ENCODE measurements at places on chromosomes 2 and 18.

DNA sequence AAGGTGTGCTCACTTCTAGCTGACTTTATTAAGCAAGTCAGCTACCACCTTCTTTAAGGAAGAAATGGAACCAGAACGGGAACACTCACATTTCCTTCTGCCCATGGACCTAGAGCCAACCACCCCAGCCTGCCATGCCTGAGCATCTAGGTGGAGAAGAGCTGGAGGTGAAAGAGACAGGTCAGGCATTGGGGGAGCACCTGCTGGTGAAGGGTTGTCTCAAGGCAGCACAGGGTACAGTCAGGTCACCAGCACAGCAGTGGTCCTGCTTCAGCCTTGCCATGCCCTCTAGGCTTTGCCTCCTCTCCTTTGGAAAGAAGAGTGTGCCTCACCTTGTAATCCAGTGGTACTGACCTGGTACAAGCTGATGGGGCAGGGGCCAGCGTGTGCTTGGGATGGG, 107.9 kb downstream of the KCNF1 start:
- no peak for DNase-seq

- DNase-seq: no peak
These were observed 690.7 kb downstream of the KCNJ3 start for GRCh38 chr2:155389224-155389623.

DNA sequence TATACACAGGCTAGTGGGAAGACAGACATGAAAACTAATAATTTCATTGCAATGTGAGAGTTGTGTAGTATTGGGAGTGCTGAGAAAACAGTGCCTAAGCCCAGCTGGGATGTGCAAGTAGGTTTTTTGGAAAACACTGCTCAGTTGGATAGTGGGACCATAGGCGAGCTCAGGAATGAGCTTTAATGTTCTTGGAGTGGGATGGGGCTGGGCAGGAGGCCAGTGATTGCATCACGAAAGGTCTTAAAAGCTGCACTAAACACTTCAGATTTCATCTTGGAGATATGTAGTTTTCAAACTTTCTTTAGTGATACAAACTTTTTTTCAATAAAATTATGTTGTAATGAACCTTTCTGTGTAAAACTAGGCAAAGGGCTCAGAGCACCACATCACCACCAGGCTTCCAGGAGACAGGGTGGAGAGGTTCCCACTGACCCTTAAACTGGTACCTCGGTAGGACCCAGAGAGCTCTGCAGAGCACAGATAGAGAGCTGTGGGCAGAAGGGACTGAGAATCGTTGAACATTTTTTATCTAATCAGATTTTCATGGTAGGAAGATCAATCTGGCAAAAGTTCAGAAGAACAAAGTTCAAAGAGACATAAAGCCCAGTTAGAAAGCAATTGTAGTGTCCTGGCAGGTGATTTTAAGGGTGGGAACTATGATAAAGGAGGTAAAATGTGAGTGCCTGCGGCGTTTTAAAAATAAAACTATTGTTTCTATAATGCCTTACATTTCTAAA, 176.2 kb downstream of the TRABD2A start:
- DNase-seq: no peak

GRCh38 chr2:172397148-172397834, 30.1 kb upstream of the ITGA6 start:
- DNase-seq: no peak

- no peak for DNase-seq
These were observed 55.2 kb downstream of the SOS1 start for GRCh38 chr2:39065616-39066015.

GRCh38 chr18:32317651-32318050, 127.8 kb downstream of the MEP1B start:
- DNase-seq: no peak

DNA sequence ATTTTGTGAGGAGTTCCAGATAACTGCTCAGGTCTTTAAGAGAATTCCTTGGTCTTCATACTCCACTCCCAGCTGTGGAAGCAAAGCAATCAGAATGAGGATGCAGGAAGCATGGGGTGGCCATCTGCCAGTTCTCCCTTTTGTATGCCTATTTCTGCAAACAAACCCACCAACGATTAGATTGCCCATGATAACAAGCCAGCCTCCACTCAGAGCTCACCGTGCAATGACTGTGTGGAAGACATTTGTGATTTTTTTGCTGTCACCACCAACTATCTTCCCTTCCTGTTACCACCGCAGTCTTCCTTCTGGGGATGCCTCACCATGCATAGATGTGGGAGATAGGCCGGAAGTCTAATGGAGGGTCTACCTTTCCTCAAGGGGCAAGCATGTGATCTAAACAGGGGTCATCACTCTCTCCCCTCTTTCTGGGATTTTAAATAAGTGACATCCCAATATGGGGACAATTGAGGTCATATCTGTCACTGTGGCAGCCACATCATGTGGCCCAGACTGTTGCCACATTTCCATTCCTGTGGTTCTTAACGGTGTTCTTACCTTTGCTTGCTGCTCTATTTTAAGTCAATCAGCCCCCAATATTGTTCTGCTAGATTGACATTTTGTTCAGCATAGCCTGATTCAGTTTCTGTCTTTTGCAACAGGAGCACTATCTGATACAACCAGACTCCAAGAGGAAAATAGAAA, 4.4 kb downstream of the AFF3 start:
- peak; percentile 31 for DNase-seq

- no peak for DNase-seq
These were observed 245.7 kb downstream of the TNS1 start for GRCh38 chr2:217757108-217757463.

DNA sequence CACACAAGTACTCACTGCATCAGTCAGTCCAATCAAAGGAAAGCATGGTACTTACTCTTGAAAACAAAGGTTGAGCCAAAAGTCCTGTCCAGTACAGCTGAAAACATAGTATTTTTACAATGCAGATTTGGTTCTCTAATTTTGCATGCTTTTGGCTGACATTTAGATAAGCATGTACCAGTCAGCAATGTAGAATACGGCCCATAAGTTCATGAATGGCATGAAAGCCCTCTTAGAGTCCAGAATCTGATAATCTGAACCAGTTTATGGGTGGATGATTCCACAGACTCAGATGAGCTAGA, 90.2 kb downstream of the CCBE1 start:
- no peak for DNase-seq

GRCh38 chr2:151576080-151576479, 158.2 kb downstream of the NEB start:
- peak; percentile 36 for DNase-seq

- DNase-seq: no peak
These were observed 139.2 kb upstream of the COL3A1 start for GRCh38 chr2:188835006-188835405.

- no peak for DNase-seq
These were observed 181.4 kb downstream of the OSR1 start for GRCh38 chr2:19176977-19177376.

GRCh38 chr2:137333386-137334165, 568.2 kb downstream of the THSD7B start:
- no peak for DNase-seq

- no peak for DNase-seq
These were observed 12.1 kb downstream of the TTL start for GRCh38 chr2:112493858-112494648.

GRCh38 chr2:186130748-186131641, 355.1 kb upstream of the ZC3H15 start:
- DNase-seq: no peak

- DNase-seq: no peak
These were observed 18.6 kb downstream of the ST6GAL2 start for GRCh38 chr2:106867196-106867953.

DNA sequence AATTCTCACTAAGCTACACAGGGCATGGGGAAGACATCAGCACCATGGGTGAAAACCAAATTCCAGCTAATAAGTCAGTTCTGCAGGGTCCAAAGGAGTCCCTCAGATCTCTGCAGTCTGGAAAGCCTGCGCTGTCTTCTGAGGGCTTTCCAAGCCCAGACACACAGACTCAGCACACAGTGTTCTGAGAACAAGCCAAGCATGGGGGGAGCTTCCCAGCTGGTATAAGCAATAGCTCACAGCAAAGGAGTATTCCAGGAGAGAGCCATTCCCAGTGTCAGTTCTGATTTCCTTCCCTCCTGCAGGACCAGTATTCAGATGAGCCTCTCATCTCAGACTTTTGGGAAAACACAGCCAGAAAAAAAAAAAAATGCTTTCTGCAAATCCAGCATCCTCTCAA, 370.8 kb downstream of the TNS1 start:
- no peak for DNase-seq

- DNase-seq: peak; percentile 49
These were observed 448.7 kb upstream of the TCF4 start for GRCh38 chr18:56036741-56037140.

DNA sequence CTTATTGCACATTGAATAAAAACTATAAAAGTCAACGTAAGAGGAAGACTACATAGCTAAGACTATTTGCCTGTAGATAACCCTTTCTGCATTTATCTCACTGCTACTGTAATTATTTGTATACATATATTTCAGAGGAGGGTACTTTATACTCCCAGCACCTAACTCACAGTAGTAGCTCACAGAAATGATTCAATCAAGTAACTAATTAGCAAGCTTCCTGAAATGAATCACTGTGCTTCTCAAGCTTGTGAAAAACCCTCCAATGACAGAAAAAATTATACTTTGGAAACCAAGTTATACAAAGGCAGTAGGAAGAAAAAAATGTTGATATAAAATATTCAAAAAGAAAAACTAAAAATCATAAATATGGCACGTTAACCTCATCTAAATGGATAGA, 124.9 kb downstream of the NBAS start:
- DNase-seq: no peak

DNA sequence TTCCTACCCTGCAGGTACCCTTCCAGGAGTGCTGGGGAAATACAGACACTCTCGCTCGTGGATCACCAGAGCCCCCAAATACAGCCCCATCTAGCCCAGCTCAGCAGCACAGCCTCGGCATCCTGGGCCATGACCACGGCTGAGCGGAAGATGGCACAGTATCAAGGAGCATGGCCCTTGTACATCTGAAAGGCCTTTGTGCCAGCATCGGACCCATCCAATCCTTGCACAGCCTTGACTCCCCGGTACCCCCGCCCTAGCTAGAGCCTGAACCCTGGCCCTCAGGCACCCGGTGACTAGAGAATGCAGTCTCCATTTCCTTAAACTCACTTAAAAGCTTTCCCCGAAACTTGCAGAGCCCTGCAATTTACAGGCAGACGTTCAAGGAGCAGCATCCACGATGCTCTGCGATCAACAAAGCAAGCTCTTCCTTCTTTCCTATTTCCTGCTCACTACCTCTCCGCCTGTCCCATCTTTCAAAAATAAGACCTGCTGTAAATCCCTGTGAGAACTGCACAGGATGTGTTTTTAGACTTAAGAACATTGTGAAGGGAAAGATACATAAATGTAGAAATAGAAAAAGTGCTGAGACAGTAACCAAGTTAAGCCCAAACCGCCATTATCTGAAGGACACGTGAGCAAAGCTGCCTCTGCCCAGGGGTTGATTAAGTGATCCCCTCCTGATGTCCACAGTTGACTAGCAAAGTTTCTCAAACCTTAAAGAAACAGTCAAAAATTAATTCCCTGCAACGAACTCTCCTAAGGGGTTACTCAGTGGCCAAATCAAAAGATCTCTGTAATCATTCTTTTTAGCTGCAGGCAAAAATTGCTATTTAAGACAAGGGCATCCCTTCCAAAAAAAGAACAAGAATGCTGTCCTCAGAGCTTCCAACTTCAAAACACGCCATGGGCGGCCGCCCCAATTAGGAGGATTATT, 48.5 kb downstream of the ZNF516 start:
- DNase-seq: no peak

GRCh38 chr2:159968279-159968900, 94.0 kb downstream of the PLA2R1 start:
- DNase-seq: peak; percentile 14

DNA sequence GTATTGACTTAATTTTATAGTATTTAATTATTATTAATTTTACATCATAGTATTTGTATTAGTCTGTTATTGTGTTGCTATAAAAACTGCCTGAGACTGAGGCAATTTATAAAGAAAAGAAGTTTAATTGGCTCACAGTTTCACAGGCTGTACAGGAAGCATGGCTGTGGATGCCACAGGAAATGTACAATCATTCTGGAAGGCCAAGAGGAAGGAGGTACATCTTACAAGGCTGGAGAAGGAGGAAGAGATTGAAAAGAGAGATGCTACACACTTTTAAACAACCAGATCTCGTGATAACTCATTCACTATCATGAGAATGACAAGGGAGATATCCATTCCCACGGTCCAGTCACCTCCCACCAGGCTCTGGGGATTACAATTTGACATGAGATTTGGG, 2019.4 kb upstream of the PIK3C3 start:
- no peak for DNase-seq

DNA sequence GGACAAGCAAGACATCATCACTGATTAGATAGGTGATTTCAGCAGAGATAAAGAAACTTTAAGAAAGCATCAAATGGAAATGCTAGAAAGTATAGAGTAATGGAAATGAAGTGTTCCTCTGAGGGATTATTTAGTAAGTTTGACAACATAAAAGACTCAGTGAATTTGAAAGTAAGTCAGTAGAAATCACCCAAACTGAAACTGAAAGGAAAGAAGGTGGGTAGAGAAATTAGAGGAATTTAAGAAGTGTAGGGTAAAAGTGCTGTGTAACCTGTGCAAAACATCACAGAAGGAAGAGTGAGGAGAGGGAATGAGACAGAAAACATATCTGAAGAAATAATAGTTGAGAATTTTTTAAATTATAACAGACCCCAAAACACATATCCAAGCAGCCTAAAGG, 343.1 kb downstream of the CBLN2 start:
- no peak for DNase-seq

- DNase-seq: no peak
These were observed 208.6 kb downstream of the PARD3B start for GRCh38 chr2:204753841-204754240.

DNA sequence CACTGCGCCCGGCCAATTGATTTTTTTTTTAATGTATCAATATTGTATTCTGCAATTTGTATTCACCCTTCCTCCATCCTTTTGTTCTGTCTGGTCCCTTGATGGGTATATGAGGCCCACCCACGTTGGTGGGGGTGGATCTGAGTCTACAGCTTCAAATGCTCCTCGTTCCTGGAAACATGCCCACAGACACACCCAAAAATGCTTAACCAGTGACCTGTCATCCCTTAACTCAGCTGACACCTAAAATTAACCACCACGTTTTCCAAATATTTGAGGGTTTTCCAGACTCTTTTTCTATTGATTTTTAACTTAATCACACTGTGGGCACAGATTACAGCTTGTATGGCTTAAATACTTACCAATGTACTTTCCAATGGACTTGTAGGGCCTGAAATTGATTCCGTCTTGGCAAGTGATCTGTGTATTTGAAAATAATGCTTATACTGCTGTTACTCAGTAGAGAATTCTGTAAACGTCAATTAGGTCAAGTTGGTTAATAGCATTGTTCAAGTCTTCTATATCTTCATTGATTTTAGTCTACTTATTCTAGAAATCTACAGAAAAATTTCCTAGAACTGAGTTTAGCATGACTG, 34.4 kb upstream of the CYP27C1 start:
- DNase-seq: no peak

- no peak for DNase-seq
These were observed 87.3 kb upstream of the RMDN2 start for GRCh38 chr2:37837628-37838328.

Measured in NCI-H1092 treated with DMSO at 0.1 percent for 48 hours (cell line).